ENCODE measurements at places on chromosomes 6 and 20. TPM values are rescaled to one million over a fixed set of nuclear protein-coding genes. Genes with fewer than 3 reads are reported as not detected.

The DDX39B gene
- total RNA-seq, result 484 TPM

DNA sequence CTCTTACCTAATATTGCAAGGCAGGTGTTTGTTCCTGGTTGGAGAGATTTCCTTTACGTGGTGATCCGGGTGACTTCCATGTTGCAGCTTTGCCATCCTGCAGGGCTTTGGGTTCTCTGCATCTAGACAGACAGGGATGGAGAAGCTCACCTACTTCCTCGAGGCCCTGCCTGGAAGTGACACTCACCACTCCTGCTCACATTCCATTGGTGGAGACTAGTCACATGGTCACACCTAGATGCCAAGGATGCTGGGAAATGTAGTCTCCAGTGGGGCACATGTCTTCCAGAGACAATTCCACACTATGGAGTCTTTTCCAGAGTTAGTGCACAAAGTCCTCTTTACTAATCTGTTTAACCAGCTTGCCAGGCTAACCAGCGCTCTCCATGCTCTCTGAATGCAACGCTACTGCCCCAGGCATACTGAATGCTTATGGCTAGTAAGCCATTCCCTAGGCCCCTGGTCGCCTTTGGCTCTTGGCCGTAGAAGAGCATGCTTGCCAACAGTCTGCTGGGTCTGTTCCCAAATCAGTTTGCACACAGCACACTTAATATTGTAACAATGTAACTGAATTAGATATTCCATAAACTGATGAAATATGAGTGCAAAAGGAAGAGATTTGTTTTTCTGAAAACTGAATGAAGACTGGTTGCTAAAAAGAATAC is 6.7 kb upstream of the KCNK15 start:
- peaks cover 2% of the 10 kb centered on the region for H3K27me3 ChIP-seq
- peaks cover 21% of the 10 kb centered on the region for H3K4me1 ChIP-seq
- H3K4me3 ChIP-seq, result no peak overlapping the region
- H3K27ac ChIP-seq, result no peak overlapping the region

DNA sequence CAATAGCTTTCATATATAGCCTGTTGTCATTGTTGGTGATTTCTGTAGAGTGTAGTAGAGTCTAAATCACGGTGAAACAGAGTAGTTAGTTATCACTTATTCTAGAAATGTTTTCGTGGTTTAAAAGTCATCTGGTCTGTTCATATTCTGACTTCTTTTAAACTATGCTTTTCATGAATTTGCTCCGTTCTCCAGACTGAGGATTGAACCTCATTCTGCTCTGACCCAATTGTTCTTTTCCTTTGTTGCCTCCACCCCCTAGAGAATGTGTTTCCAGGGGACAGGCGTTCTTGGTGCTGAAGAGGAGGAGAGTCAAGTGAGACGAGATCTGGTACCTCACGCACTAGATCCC is 748 bp upstream of the ZNF292 start:
- peak overlapping the region; percentile 91 for H3K4me3 ChIP-seq
- DNase-seq, result no peak
- peaks cover 25% of the 10 kb centered on the region for H3K36me3 ChIP-seq
- H3K4me1 ChIP-seq, result peaks cover 53% of the 10 kb centered on the region
- H3K27me3 ChIP-seq, result no peaks in the 10 kb centered on the region

GRCh38 chr6:27312950-27313271 is 838 bp upstream of the POM121L2 start:
- H3K27me3 ChIP-seq, result peaks cover 60% of the 10 kb centered on the region
- H3K4me3 ChIP-seq, result peak overlapping the region; percentile 82
- no peaks in the 10 kb centered on the region for H3K36me3 ChIP-seq
- DNase-seq, result no peak
- H3K4me1 ChIP-seq, result peaks cover 12% of the 10 kb centered on the region
- no peak overlapping the region for H3K27ac ChIP-seq

- no peaks in the 10 kb centered on the region for H3K27me3 ChIP-seq
- no peak for DNase-seq
- H3K4me1 ChIP-seq, result no peaks in the 10 kb centered on the region
- H3K27ac ChIP-seq, result no peak overlapping the region
Measured at GRCh38 chr6:89310929-89311328, 4.2 kb downstream of the GABRR2 start.
